Foreskin fibroblast (primary cell): ENCODE measurements at places on chromosomes 5 and 9.
A peak's percentile ranks its signal among the peaks of the same experiment; 100 is the strongest.

DNA sequence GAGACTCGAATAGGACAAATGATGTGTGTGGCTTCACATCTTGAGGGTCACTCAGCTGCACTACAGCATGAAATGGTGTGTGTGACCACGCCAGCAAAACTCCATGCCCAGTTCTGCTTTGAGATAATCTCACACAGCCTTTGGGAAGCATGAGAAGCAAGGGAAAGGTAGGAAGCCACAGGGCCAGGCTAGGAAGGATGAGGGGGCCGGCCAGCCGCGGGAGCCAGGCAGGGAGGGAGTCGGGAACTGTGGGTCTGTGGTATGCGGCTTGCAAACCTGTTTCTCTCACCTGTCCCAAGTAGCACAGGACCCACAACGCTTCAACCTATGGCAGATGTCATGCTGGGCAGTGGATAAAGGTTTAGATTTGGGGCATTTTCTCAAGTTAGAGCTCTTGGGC lies 142.0 kb downstream of the HSPA4 start:
- DNase-seq = no peak

DNA sequence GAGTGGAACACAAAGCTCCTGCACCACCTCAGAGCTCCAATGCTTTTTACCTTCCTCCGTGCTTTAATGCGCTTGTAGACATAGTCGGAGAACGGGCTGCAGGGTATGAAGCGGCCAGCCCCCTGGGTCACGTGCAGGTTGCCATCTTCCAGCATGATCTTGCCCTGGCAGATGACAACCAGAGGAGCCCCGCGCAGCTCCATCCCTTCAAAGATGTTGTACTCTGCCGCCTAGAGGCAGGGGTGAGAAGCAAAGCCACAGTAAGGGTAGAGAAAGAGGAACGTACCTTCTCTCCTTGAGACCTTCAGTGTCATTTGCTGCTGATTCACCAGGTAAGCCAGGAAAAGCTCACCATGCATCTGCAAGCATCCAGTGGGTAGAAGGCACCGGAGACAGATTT lies 112.3 kb downstream of the DPYSL3 start:
- no peak for DNase-seq

DNA sequence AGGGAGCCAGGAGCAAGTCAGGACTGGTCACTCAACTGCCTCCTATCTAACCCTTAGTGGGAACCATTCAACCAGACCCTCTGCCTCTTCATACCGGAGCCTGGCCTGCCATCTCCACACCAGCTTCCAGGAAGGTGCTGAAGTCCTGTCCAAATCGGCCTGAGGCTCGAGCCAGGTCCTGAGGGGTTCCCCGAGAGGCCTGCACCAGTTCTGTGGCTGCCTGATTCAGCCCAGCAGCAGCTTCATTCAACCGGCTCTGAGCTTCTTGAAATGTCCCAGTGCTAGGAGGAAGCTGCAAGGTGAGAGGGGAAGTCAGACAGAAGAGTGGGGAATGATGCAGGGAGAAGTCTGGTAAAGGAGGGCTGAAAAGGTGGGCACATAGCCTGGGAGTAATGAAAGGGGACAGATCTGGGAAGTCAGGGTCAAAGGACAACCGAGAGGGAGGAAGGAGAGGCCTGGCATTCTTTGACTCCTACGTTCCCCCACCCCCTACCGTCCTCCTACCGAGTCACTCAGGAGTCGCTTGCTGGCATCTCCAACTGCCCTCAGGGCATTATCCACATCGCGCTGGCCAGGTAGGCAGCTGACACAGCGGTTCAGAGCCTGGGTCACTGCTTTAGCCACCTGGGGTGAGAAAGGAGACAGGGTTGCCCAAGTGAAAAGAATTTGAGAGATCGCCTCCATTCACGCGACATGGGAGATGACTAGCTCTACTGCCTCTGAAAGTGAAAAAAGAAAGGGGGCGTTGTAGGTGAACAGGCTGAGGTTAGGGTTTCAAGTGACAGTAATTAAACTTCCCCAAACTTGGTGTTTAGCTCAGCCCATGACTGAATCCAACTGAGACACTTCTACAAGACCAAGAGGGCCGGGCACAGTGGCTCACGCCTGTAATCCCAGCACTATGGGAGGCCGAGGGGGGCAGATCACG lies 20.2 kb downstream of the TLN1 start:
- DNase-seq = no peak

DNA sequence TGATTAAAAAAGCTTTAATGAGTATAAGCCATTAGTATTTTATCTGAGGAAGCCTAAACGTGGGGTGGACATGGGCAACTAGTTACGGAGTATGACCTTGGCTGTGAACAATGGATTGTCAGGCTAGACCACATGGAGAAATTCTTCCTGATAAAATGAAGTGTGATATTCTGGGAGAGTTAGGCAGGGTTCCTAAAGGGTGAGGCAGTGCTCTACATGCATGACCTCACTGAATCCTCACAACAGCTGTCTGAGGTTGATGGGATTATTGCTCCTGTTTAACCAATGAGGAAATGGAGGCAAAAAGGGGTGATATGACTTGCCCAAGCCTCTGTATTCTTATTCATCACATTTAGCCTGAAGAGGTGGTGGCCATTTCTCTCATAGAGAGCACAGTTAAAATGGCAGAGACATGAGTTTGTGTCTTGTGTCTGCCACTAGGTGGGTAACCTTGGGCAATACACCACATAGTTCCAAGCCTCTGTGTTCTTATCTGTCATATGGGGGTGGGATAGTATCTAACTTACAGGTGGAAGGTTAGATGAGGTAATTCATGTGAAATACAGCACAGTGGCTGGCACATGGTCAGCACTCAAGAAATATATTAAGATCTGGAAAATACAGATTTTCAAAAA lies 96.1 kb upstream of the NR3C1 start:
- DNase-seq = no peak

DNA sequence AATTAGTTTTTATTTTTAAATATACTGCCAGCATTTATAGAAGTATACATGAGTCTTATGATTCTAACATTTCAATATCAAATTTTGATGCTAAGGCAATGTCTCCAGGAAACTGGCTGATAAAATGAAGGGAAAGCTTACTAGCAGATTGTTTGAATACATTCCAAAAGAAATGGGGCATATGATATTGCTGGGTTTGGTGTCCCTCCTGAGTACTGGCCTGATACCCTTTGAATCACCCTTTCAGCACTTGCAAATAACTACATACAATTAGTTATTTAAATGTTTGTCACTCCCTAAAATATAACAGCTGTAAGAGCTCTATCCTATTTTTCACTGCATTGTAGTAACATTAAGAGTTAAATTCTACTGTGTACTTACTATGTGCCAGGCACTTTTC lies 360.8 kb downstream of the HCN1 start:
- DNase-seq = no peak

- DNase-seq = peak; percentile 81
These were observed 96.6 kb downstream of the VCAN start for GRCh38 chr5:83568186-83568585.

GRCh38 chr5:31853398-31854135 lies 214.6 kb downstream of the PDZD2 start:
- no peak for DNase-seq

DNA sequence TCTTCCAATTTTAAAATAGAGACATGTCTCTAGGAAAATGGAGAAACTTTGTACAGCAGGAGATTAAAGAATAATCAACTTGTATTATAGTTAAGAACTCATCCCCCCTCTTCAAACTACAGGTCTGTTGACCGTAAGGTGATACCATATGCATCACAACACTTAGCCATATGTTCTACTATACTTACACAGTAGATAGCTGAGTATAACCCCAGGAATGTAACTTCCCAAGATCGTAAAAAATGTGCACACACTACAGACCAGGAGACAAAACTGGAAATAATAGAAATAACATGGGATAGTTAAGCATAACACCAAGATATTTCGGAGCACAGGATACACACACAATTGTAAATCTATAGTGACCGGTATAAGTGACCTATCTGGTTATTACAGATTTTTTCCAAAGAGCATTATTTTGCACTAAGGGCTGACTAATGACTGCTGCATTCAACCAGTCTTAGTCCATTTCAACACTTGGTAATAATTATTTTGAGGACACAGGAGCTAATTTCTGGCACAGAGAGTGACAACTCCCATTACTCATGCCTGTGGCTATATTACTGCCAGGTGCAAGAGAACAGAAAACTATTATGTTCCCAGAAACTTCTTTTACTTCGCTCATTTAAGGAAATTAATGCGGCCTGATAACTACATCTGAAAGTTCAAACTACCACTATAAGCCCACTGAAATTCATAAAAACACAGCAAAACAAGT lies 15.4 kb upstream of the ZNF622 start:
- DNase-seq = no peak

DNA sequence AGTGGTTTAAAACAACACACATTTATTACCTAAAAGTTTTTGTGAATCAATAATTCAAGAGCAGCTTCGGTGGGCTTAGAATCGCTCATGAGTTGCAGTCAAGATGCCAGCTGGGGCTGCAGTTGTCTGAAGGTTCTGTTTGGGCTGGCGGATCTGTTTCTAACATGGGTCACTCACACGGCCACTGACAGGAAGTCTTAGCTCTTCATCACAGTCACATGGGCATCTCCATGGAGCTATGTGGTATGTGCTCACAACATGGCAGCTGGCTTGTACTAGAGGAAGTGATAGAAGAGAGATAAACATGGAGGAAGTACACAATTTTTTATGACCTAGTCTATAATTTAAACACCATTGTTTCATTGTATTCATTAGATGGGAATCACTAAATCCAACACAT lies 11.2 kb downstream of the KLHL9 start:
- no peak for DNase-seq
